Stimulated activated CD8-positive, alpha-beta memory T cell treated with anti-CD3 and anti-CD28 coated beads, Interleukin-15, amount 100 ng/mL, for 24 hours (primary cell): ENCODE measurements at places on chromosomes 2 and 18.

- peak; percentile 50 for DNase-seq
These were observed 4.6 kb upstream of the ARID5A start for GRCh38 chr2:96531872-96532505.

- DNase-seq, result no peak
These were observed 40.6 kb downstream of the BOLA3 start for GRCh38 chr2:74107071-74107470.

DNA sequence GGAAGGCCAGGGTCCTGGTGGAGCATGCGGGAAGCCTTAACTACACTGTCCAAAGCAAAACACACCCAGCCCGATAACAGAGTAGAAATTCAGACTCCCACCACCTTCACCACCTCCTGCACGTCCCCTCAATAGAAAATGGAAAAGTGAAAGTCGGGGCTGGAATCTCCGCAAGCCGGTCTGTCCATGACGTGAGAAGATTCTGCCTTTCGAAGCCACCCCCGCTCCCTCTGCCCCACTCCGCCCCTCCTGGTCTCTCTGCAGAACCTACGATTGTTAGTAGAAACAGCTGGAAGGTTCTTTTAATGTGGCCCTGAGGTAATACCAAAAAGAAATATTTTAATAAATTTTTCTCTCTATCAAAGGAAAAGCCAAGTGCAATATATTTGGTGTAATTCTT is 116.4 kb downstream of the GBX2 start:
- DNase-seq, result no peak

GRCh38 chr18:55587418-55588110 is 428 bp downstream of the TCF4 start:
- DNase-seq, result no peak

- DNase-seq, result no peak
These were observed 10.7 kb downstream of the USP34 start for GRCh38 chr2:61460163-61460562.

DNA sequence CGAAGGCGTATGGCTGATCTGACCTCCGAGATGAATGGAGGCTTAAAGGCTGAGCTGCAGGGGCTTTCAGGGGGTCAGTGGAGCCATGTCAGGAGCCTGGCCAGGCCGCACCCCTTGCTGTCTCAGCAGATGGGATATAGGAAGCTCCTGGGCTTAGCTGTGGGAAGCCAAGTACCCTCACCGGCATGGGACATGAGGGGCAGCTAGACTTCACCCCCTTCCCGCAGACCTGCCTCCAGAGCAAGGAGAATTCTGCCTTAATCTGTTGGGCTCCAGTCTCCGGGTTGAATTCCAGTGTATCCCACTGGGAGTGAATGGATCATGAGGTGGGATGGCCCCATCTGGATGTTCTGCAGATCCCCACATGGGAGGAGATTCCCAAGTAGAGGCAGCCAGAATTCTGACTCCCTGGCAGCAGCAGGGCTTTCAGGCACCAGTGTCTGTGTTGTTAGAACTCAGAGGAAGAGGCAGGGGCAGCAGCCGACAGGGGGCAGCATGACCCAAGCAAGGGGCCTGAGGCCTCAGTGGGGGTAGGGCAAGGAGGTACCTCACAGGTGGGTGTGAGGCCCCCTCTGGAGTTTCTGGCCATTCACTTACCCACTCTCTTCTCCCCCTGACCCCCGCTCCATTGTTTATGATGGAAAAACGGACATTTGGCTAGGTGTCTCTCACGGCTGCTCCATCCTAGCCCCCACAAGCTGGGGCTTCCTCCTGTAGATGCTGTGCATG is 19.1 kb downstream of the CAPG start:
- DNase-seq, result peak; percentile 38

GRCh38 chr2:101330253-101330933 is 21.9 kb upstream of the RNF149 start:
- no peak for DNase-seq

DNA sequence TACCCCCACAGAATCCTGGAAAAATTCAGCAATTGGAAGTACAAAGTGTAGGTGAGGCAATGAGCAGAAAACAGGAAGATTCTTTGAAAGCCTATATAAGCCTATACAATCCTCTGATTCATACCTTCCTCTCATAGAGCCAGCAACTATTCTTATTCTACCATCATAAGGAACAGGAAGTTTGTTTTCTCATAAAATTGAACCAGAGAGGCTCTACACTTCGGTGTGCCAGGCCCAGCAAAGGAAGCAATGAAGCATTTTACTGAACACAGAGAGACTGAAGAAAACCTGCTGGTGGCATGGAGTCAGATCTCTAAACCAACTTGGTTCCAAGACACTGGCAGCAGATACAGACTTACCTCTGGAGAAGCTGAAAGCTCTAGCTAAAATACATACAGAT is 18.7 kb downstream of the CASP8 start:
- no peak for DNase-seq

DNA sequence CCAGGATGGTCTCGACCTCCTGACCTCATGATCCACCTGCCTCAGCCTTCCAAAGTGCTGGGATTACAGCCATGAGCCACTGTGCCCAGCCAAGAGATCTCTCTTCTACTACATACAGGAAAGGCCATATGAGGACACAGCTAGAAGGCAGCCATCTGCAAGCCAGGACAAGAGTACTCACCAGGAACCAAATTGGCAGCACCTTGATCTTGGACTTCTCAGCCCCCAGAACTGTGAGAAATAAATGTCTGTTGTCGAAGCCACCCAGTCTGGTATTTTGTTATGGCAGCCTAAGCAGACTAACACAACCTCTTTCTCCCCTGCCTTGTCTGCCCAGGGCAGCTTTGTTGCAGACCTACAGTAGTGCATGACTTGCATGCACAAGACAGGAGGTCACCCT is 211.3 kb upstream of the HAAO start:
- no peak for DNase-seq

- no peak for DNase-seq
These were observed 12.4 kb downstream of the KLHL14 start for GRCh38 chr18:32760391-32760790.

- no peak for DNase-seq
These were observed 35.4 kb upstream of the TMEM182 start for GRCh38 chr2:102726128-102727087.

GRCh38 chr18:13910986-13911385 is 4.3 kb downstream of the MC2R start:
- no peak for DNase-seq

DNA sequence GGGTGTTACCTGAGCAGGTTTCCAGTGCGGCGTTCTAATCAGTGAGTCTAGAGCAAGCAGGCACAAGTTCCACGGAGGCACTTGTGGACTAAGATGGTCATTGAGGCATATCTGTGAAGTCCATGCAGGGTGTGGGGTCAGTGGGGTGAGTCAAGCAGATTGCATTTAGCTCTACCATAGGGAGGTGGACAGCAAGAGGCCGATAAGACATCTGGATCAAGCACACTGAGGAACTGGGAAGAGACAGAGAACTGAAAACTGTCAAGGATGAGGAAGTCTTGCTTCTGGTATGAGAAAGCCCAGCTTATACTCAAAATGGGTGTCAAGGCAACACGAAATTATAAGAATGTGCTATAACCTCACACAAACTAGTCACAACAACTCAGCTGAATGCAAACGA is 61.2 kb upstream of the SLC39A10 start:
- no peak for DNase-seq

- DNase-seq, result no peak
These were observed 94.1 kb upstream of the NXPH2 start for GRCh38 chr2:138874251-138874650.

DNA sequence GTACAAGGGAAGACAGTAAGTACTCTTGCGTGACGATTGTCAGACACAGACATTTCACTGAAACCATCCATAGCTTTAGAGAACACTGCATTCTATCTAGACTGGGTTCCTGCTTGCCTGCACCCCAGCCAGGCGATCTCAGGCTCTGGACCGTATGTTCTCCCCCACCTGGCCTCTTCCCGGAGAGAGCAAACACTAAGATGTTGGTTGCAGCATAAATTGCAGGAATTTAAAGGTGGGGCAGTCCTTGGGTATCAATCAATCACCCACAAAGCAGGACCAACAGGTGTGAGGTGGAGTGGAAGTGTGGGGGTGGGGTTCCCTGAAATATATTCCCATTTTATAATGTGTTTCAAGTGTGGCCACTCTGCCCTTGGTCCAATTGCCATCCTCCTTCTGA is 103.6 kb upstream of the TGFA start:
- no peak for DNase-seq

DNA sequence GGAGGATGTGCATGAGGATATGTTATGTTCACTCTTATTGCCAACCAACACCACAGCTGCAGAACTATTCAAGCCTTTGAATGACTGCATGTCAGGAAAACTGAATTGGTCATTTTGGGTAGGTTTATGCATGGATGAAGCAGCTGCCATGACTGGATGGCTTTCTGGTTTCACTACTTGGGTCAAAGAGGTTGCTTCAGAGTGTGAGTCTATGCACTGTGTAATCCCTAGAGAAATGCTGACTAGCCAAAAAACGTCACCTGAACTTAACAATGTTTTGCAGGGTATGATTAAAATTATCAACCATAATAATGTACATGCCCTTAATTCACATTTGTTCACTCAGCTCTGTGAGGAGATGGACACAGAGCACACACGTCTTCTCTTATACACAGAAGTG is 206.7 kb upstream of the RBBP8 start:
- no peak for DNase-seq

DNA sequence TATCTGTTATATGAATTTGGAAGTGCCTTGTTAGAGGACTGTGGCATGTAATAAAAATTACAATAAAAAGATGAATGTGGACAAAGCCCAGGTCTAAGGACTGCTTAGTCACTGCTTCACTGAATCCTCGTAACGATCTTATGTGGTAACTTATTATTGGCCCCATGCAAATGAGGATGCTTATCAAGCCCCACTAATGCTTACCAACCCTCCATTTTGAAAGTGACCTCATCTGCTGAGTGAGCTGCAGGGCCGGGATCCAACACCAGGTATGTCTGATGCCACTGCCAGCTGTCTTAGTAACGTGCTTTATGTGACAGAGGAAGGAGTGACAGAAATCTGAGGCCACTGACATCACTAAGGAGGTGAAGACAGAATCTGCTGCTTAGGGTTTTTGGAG is 65.3 kb upstream of the CCDC85A start:
- DNase-seq, result no peak

DNA sequence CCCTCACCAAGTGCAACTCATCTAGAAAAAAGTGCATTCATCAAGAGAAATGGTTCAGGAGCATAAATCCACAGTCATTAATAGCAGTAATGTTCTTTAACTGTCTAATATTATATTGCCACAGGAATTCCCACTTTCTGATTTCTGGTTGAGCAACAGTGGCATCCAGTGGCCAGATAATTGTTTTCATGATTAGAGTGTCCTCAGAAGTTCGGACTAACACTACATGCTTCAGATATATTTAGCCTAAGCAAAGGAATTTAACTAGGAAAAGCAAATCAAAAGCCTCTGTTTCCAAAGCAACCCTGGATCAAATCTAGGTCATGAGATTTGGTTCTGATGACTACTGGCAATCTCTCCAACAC is 9.8 kb upstream of the ERBB4 start:
- no peak for DNase-seq

DNA sequence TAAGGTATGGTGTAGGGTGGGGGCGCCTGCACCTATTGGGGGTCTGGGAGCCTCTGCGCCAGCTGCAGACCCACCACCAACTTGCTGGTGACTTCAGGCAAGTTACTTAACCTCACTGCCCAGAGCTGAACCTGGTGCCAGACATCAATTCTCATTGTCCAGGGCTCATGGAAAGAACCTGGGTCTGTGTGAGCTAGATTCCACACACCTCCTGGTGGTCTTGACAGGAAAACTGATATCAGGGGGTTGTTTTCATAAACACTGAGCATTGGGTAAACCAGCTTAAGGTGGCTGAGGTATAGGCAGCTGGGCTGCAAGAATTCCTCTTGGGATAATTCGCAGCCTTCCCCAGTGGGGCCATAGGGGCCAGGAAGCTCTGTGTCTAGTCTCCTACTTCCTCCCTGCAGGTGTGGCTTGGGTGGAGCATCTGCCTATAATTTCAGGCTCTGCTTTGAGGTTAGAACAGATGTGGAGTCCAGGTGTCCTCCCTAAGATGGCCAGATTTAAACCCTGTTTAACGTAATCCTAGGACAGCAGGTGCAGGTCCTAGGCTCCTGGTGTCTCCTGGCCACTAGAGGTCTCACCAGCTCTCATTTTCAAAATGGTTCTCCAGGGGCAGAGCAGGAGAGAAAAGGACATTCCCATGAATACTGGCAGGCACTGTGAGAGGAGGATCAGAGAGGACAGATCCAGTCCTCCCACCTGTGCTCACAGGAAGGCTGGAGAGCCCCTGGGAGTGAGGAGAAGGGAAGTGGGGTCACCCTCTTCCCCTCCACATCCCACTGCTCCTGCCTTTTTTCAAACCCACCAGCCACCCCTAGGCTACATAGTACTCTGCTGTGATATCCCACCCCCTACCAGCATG is 100.4 kb upstream of the SMAD2 start:
- no peak for DNase-seq

DNA sequence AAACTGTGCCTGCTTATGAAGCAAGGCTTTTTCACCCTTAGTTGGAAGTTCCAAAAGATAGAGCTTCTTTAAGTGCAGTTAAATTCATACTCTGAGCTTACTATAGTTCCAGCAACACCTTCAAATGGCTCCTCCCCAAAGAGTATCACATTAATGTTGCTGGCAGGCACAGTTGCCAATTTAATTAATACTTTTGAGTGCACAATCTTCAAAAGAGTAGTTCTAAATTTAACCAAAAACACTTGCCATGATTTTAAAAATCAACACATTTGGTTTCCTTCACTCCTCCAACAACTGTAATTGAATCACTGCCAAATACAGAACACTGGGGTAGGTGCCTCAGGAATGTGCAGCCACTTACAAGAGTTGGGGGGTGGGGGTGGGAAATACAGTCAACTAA is 150.6 kb upstream of the UBE2E3 start:
- no peak for DNase-seq

DNA sequence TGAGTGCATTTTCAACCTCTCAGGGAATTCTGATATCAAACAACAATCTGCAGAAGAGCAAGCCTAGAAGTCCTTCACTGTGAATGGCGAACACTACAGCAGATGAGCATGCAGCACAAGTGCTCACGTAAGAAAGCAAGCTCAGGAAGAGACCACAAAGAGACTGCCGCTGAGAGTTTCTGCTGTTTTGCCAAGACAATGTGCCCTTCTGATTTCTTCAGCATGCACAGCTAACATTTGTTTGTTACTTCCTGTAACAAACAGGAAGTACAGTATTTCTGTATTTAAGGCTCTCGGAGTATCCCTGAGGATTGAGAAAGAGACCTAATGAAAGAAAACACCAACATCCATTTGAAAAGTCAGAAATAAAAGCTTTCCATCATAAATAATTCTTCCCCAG is 45.9 kb downstream of the MBOAT2 start:
- no peak for DNase-seq

GRCh38 chr18:70195852-70196434 is 9.5 kb downstream of the RTTN start:
- DNase-seq, result no peak

- no peak for DNase-seq
These were observed 106.9 kb downstream of the FARSB start for GRCh38 chr2:222548992-222549391.

GRCh38 chr2:19807866-19808265 is 93.9 kb downstream of the TTC32 start:
- no peak for DNase-seq

GRCh38 chr18:11665587-11665986 is 23.5 kb upstream of the GNAL start:
- DNase-seq, result no peak

- DNase-seq, result no peak
These were observed 74.3 kb upstream of the SALL3 start for GRCh38 chr18:78905334-78905733.
